ENCODE measurements at places on chromosomes 2 and 18.

DNA sequence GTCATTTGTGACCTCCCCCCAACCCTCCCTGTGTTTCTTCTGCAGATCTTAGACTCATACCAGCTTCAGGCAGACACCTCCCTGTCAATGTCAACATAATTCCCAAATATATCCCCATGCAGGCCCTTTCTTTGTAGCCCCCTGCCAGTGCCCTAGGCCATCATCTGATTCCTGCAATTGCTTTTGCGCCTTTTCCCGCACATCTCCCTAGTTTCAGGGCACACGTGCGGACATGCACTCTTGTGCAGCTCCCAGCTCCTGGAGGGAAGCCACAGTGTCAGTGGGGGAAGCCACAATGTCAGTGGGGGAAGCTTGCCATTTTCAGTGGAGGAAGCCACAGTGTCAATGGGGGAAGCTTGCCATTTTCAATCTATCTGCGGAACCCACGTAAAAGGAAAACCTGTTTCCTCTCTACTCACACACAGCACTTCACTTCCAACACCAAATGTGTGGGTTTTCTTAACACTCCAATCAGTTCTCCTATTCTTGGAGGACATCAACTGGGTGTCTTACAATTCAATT, 256.4 kb downstream of the ACKR3 start:
- no peak for DNase-seq

- no peak for DNase-seq
Observed at GRCh38 chr2:134795765-134796164, 42.7 kb upstream of the ACMSD start.

DNA sequence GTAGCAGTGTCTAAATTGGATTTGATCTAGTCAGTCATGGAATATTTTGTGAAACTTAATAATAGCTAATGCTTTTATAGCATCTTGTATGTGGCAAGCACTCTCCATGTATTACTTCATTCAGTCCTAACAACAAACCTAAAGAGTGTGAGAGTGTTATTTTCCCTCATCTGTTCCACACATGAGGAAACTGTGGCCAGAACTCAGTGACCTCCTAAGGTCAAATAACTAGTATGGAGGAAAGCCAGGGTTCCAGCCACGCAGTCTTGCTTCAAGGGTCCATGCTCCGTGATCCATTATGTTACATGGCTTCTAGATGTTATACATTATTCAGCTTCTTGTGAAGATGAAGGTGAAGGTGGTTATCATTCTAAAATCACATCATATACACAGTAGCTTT, 45.5 kb downstream of the TWSG1 start:
- no peak for DNase-seq

DNA sequence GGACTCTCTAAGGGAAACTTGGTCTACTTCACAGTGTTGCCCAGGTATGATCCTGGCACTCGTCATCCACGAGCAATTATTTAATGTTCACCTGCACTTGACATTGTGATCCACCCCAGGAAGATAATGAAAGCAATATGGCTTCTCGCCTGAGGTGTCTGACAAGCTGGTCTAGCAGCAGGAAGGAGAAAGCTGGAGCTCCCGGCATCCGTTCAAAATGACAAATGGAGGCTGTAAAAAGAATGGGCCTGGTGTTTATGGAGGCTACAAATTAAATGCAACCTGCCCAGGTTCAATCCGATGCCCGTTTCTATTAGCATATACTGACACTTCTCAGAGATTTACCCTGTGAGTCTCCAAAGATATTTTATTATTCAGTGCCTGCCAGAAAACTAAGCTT, 317.6 kb downstream of the CTNNA2 start:
- no peak for DNase-seq

DNA sequence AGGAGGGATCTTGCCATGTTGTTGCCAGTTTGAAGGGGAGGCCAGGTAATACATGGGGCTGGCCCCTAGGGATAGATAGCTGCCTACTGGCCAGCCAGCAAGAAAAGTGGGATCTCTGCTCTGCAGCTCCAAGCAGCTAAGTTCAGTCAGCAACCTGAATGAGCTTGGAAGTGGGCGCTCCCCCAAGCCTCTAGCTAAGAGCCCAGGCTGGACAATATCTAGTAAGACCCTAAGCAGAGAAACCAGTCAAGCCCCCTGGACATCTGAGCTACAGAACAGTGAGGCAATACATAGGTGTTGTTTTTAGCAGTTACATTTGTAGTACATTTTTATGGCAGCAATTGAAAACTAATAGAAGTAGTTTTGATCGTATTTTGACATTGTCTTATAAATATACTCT, 409.8 kb upstream of the SMIM21 start:
- no peak for DNase-seq

DNA sequence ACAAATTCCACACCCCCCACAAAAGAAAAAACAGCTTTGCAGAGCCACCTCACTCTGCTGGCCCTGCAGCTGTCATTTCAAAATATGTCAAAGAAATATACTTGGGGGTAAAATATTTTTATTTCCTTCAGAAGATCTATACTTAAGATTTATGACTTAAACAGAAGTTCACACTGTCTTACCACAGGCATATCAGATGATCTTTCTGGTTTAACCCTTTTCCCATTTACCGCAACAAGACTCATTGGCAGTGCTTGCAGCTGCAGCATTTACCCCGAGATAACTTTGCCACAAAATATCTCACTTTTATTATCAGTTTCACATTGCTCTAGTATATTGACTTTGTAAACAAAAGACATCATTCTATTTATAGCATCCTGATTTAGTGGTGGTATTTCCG, 21.6 kb upstream of the SLC35G4 start:
- DNase-seq = no peak

GRCh38 chr2:235542733-235543127, 48.9 kb downstream of the AGAP1 start:
- DNase-seq = no peak

DNA sequence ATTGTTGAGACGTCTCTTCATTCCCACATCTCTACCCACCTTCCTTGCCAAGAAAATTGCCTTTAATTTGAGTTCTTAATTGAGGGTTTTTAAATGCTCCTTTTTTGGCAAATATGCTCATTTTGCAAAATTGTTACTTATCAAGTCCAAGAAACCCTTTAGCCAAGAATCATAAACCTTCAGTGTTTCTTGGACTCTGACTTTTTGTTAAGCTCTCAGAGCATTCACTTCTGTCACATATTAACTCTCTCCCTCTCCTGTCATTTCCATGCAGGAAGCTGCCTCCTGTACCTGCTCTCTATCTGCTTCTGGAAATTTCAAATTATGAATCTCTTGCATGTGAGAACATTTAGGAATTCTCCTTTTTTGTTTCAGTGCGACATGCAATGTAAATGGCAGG, 100.0 kb upstream of the PIEZO2 start:
- DNase-seq = no peak

Measured in CD4-positive, alpha-beta T cell treated with Interleukin-6 for 4 hours (primary cell).